ENCODE measurements at places on chromosomes 5 and 9.

DNA sequence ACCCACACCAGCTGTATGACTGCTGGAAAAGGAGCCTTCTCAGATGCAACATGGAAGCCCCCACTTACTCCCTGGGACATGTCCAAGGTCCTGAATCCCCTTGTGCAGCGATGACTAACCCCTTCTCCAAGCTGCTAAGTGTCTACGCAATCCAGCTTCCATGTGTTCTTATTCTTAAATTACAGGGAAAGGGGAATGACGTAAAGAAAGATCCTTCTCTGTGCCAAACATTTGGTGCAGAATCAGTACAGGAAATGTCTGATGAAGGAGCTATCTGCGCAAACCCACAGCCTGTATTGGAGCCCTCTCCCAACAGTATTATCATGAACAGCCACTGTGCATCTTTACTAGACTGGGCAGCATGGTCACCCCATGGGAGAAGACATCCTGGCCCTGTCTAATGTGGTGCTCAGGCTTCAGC, 183.2 kb downstream of the FRMD3 start:
- no peak for DNase-seq

- DNase-seq = no peak
Observed at GRCh38 chr5:69206528-69207190, 17.3 kb downstream of the CENPH start.

GRCh38 chr9:128733256-128733655, 9.3 kb upstream of the ZDHHC12 start:
- DNase-seq = no peak

DNA sequence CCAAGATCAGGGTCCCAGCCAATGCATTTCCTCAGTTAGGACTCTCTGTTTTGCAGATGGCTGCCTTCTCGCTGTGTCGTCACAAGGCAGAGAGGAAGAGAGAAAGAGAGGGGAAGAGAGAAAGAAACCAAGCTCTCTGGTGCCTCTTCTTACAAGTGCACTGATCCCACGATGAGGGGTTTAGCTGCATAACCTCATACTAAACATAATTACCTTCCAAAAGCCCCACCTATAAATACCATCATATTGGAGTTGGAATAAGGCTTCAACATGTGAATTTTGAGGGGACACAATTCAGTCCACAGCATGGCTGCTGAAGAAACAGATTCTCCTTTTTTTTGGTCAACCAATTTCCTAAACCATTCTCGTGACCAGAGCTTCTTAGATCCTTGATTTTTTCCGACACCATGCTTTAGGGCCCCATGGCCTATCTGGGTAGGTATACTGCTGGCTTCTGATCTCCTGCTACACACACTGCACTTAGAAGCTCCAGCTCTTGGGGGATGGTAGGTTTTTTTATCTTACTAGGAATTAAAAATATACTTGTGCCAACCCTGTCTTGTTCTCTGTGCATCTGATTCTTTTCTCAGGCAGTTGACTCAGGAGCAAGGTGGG, 5.1 kb downstream of the CAMK4 start:
- no peak for DNase-seq

GRCh38 chr9:88087906-88088305, 50.4 kb downstream of the SPATA31C2 start:
- no peak for DNase-seq

GRCh38 chr5:80357671-80358070, 37.9 kb downstream of the SPZ1 start:
- no peak for DNase-seq

DNA sequence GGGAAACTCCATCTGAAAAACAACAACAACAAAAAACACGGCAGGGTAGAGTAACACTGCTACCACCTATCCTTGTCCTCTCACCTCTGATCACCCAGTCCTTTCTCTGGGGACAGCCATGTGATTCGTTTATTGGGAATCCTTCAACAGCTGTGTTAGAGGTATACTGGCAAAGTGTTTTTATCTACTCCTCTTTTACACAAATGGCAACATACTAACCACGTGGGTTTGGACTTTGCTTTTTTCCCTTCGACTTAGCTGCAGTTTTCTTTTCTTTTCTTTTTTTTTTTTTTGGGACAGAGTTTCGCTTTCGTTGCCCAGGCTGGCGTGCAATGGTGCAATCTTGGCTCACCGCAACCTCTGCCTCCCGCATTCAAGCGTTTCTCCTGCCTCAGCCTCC, 11.2 kb upstream of the SET start:
- DNase-seq = no peak

GRCh38 chr5:177426566-177427210, at the start of gene GRK6:
TSS of gene GRK6 (plus strand) at chr5:177426676. CDS start at chr5:177426846, 170 bp downstream.
- peak; percentile 39 for DNase-seq

GRCh38 chr5:91443761-91444467, 60.8 kb upstream of the ARRDC3 start:
- no peak for DNase-seq

- DNase-seq = no peak
Observed at GRCh38 chr9:82457891-82458290, 469.3 kb downstream of the SPATA31D1 start.

- DNase-seq = no peak
Observed at GRCh38 chr5:160685695-160686094, 166.3 kb downstream of the ATP10B start.

- DNase-seq = no peak
Observed at GRCh38 chr5:142215915-142216681, 107.5 kb downstream of the NDFIP1 start.

DNA sequence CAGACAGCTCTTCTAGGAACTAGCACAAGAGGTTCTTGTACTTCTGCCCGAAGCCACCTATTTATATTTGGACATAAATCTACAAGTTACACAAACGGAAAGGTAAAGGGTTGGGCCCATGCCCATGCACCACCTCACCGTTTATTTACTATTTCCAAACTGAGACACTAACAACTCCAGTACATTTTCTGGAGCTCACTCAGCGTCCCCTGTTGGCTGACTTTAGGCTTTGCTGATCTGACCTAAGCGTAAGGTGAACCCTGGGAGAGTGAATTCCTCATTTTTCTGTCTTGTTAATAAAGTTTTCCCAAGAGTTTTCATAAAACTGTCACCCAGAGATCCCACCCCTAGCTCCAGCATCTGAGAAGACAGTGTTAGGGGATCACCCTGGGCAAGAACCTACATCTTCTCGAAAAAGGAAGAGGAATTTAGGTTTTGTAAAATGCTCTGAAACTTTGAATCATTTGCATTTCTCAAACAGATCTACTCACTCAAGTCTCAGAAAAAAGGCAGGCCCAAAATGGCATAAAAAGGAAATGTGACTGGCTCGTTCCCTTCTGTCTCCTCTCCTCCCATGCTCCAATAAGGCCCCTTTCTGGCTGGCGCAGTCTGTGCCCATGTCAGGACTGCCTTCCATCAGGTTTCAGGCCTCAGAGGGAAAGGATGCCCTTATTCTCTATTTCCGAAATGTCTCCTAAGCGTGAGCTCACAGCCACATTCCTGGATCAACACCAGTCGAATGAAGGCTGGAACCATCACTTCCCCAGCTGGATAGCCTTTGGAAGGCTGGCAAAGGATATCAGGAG, 201.3 kb downstream of the FANCC start:
- DNase-seq = no peak

DNA sequence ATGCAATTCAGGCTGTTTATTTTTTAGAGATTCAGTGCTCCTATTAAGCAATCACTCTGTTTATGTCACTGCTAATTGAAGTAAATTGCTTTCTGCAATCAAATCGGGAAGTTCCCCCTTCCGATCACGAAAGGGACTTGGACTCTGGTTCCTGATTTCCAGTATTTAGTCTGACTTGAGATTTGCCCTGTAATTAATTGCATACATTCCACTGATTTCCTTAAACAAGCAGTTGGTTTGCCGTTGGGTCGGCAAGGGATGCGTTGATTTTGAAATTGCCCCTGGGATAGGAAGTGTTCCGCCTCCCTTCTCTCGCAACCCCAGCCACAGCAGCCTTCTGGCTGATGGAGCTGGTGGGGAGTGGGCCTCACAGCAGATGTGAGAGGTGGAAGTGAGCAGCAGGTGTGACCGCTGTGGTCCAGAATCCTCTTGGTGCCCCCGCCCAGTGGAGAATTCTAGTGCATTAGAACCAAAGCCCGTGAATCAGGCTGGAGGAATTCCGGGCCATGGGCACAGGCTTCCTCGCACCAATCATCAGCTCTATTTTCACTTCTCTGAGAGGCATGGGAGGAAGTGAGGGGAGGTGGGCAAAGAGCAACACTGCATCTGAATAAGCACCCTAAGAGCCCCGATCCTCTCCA, 102.5 kb downstream of the SPRY4 start:
- no peak for DNase-seq

DNA sequence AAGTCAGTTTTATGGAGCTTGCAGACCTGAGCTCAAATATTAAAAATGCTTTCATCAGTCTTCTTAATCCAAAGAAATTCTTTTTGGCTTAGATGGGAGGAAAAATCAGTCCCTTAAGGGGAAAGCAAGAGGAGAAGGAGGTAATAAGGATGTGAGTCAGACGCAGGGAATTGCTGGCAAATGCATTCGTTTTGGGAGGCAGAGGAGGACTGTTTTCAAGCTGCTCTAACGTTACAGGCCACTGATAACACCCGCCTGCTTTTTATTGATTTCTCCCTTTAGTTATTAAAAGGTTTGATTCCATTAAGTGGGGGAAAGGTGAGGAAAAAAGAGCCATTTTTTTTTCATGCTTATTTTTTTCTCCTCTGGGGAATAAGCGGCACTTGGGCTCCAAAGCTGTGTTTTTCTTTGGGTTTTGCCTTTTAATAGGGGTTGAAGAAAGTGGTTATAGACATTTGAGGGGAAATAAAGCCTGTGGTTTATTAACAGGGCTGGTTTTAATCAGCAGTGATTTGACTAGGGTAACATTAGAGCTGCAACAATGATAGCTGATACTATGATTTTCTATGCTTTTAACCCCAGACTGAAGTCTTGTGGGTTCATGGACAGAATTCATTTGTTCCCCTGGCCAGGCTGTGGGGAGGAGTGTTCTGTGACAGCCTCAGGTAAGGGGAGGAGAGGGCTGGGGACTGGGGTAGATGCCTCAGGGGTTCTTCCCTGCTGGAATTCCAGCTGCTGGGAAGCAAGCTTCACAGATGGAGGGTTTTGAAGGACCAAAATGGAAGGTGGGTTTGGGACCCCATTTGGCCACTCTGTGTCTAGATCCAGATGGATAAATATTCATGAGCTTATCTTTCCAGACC, 225.2 kb downstream of the GAS1 start:
- no peak for DNase-seq

DNA sequence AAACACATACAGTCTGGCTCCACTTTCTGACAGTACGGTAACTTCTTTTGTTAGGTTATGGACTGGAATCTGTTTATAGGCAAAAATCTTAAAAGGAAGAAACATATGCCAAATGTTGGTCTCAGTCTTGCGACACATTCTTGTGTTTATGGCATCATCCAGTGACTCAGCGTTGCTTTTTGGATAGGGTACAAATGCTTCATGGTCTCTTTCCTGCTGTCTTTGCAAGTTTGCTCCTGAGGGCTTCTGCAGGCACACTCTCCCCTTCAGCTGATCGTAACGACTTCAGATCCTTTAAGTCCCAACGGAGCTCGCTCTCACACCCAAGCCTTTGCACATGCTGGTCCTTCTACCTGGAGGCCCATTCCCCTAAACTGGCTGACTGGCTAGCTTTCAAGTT, 23.6 kb upstream of the TNFSF8 start:
- no peak for DNase-seq

- no peak for DNase-seq
Observed at GRCh38 chr5:108560581-108560980, 178.7 kb upstream of the FBXL17 start.

DNA sequence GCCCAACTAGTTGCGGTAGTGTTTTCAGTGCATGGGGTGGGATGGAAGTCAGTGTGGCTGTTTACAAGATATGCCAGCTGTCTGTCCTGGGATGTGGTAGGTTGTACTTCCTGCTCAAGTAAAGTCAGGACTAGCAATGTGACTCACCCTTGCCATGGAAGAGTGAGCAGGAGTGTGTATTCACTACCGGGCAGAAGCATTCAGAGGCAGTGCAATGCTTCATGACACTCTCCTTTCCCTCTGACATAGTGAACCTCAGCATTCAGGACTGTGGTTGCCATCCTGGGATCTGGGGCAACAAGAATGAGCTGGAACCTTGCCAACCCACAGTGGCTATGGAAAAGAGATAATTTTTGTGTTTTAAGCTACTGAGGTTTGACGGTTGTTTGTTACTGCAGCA, 68.9 kb downstream of the BOD1 start:
- DNase-seq = no peak

GRCh38 chr5:65620021-65620420, 4.1 kb downstream of the TRIM23 start:
- no peak for DNase-seq

DNA sequence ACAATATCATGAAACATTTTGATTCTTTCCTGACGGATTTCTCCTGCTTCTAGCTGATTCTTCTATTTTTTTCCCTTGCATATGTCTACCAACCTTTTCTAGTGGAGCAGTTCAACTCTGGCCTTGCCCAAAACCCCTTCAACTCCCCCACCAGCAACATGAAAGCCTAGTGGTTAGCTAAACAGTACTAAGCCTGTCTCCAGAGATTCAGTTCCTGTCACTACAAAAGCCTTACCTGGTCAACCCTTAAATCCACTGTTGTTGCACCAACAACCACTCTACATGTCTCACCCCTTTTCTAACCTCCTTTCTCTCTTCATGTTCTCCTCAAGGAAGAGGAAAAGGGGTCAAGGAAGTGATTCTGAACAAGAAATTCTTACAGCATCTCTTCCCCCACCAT, 74.8 kb upstream of the PIK3R1 start:
- no peak for DNase-seq

DNA sequence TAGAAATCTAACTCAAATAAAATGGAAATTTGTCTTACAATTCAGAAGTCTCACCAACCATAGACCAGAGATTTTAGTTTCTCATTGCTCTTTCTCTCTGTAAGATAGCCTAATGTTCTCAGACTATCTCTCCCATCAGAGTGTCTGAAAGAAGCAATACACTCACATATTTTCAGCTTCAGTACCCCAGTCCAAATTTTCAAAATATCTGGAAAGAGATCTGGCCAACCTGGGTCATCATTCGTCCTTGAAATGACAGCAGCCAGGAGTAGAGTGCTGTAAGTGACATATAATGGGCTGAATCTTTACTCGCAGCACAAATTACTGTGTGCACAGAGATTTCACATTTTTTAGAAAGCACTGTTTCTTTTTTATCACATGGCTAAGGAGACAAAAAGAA, 313.3 kb upstream of the PRR16 start:
- no peak for DNase-seq

- peak; percentile 13 for DNase-seq
Observed at GRCh38 chr5:87300744-87301143, 33.1 kb downstream of the RASA1 start.

- no peak for DNase-seq
Observed at GRCh38 chr9:105928416-105928815, 234.1 kb downstream of the TMEM38B start.

- no peak for DNase-seq
Observed at GRCh38 chr5:74457876-74458275, 182.7 kb downstream of the ENC1 start.

GRCh38 chr9:1267581-1267980, 217.4 kb downstream of the DMRT2 start:
- DNase-seq = no peak

- no peak for DNase-seq
Observed at GRCh38 chr5:27962198-27962597, 923.8 kb upstream of the CDH9 start.

- DNase-seq = no peak
Observed at GRCh38 chr5:56075361-56075760, 80.6 kb upstream of the IL6ST start.

GRCh38 chr5:107553117-107553555, 117.6 kb downstream of the EFNA5 start:
- no peak for DNase-seq
